ENCODE measurements at places on chromosomes 4 and X. TPM values are rescaled to one million over a fixed set of nuclear protein-coding genes. Genes with fewer than 3 reads are reported as not detected.

The TLR2 gene
- total RNA-seq, result 0.09 TPM

The ZMAT1 gene
- 0.76 TPM for total RNA-seq

The CXCL5 gene
- total RNA-seq, result 0.09 TPM

The H2BW1 gene
- not detected for total RNA-seq

The SNCA gene
- 121 TPM for total RNA-seq

The NRK gene
- total RNA-seq, result 0.22 TPM

The SPANXB1 gene
- not detected for total RNA-seq

The DCAF4L1 gene
- 0.17 TPM for total RNA-seq

The AMOT gene
- 9.7 TPM for total RNA-seq

The SAT1 gene
- 366 TPM for total RNA-seq

The NUP62CL gene
- 0.11 TPM for total RNA-seq

The TLR10 gene
- total RNA-seq, result not detected

All from dermis lymphatic vessel endothelial cell (primary cell).